ENCODE measurements at places on chromosomes 12 and 14.

- DNase-seq, result no peak
Observed at GRCh38 chr12:119512772-119513497, 80.6 kb upstream of the TMEM233 start.

GRCh38 chr12:106551410-106551809 lies 31.4 kb upstream of the RFX4 start:
- no peak for DNase-seq

DNA sequence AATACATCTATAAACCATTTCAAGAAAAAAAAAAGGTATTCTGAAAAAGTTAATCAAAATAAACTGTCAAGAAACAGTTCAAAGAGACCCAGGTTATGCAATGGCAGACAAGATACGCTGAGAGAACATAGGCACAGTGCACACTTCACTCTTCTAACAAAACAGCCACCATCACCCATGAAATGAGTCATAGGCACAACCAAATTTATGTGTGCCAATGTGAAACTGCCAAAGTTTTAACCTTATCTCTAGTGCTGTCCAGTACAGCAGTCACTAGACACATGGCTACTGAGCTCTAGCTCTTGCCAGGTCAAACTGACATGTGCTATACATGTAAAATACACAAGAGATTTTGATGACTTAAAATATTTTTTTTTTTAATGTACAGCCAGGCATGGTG lies 1.4 kb downstream of the CEP128 start:
- DNase-seq, result no peak

- no peak for DNase-seq
Observed at GRCh38 chr12:30457621-30458289, 237.9 kb downstream of the IPO8 start.

DNA sequence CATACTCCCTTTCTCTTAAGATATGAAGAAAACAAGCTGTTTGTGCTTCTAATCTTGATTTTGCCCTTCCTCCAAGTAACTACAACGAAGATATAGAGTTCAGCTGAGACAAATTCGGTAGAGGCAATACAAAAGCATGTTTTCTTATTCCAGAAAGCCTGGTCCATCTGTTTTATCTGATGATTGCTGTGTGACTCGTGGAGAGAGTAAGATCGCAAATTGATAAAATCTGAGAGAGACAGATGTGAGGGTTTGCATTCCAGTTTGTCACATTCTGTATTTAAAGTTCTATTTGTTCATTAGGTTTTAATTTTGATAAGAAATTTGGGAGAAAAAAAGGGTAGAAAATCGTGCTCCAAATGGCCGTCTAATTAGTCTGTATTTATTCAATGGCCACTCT lies 192.1 kb downstream of the CPNE8 start:
- DNase-seq, result no peak

DNA sequence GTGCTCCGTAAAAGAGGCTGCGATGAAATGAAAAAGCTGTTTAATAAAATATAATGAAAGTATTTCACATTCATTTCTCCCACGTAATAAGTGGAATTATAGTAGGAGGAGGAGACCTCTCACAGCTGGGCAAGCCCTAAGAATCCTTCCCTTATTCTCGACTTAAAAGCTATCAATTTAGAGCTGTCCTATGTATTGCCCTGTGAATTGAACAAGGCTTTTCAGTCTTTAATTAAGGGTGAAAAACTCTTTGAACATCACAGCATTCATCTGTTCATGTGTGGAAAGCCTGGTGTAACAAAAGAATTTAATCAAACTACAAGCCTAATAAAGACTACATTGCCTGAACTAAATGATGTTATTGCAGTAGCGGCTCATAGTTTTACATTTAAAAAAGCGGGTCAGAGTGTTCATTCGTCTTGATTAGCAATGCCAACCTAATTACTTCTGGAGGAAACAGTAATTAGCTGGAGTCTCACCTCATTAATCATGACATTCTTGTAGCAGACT lies 142.0 kb downstream of the ETNK1 start:
- no peak for DNase-seq

- DNase-seq, result no peak
Observed at GRCh38 chr12:113174461-113175384, 10.6 kb downstream of the DDX54 start.

DNA sequence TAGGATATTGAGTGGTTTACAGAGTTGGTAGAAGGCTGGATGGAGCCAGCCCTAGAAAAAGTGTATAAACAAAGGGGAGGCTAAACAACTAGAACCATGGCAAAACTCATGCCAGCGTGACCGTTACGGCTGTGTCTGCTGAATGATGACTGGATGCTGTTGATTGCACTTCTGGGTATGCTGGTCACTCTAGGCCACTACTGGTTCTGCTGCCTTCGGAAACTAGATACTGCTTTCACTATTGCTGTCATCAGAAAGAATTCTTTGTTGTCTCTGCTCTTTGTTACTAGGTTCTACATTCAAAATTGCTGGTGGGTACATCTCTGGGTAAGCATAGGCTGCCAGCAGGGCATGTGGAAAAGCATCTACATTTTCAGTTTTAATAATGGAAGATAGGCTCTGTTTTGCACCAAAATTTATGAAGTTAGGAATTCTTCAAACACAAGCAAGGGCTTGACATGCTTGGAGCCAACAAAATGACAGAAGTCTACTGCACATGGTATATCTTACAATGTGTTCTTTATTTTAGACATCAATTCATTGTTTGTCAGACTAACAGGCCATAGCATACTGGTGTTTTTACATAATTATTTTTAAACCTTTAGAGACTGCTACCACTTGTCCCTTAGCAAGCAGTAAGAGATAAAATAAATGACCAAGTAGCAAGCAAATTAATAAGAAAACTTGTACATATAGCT lies 15.4 kb downstream of the MON2 start:
- no peak for DNase-seq

GRCh38 chr12:5148880-5149279 lies 105.2 kb downstream of the KCNA5 start:
- no peak for DNase-seq

DNA sequence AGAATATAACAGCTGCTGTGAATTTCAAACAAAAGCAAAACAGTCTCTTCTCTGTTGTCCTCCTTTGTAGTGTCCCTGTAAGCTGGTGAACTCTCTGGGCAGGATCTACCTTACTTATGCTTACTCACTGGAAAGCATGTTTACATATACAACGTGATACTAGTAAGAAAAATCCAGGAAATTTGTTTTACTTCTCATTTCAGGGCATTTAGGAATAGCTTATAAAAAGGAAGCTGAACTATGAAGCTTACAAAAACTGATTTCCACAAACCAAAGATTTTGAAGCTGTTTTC lies 311.0 kb downstream of the NOVA1 start:
- no peak for DNase-seq

DNA sequence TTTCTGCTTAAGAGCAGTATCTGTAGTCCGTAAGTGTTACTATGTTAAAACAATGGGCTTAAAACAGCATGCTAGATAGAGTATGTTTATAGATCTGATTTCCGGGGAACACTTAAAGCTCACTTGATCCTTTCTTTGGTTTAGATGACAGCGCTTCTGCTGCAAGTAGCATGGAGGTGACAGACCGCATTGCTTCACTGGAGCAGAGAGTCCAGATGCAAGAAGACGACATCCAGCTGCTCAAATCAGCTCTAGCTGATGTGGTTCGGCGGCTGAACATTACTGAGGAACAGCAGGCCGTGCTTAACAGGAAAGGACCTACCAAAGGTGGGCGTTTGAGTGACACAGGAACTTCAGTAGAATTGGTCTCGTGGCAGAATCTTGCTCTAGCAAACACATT lies 57.5 kb downstream of the EML1 start:
- no peak for DNase-seq

- no peak for DNase-seq
Observed at GRCh38 chr12:32179011-32179395, 72.4 kb downstream of the BICD1 start.

DNA sequence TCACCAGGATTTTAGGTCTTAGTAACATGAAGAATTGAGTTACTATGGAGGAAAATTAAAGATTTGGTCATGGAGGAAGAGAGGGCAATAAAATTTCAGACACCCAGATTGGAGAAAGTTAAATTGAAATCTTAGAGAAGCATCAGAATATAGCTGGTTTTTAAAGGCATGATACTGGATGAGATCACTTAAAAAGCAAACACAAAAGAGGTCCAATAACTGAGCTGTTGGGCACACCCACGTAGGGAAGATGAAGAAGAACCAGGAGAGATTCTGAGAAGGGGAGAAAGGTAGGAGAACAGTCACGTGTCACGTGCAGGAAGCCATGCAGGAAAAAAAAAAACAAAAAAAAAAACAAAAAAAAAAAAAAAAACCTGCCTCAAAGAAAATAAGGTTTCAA lies 18.8 kb downstream of the CAPS2 start:
- no peak for DNase-seq

DNA sequence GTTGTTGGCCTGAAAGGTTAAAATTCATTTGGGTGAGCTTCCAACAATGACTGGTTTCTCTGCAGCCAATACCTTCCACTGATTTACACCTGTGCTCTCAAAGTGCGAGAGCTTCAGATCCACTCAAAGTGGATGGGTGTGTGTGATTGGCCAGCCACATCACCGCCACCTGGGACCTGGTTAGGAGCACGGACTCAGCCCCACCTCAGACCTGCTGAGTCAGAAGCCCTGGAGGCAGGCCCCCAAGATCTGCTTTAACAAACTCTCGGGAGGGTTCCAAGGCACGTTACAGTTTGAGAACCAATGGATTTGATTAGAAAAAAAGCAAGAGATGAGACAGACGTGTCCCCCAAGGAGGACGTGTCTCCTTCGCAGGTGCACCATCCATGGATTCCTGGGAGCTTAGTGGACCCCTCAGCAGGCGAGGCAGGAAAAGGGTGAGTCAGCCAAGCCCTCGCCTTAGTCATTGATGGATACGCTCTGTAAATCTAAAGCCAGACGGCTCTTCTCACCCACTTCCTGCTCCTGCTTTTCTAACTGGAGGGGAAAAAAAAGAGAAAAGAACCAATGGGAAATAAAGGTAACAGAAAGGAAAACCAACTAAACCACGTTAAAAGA lies 24.5 kb downstream of the FZD10 start:
- DNase-seq, result no peak

DNA sequence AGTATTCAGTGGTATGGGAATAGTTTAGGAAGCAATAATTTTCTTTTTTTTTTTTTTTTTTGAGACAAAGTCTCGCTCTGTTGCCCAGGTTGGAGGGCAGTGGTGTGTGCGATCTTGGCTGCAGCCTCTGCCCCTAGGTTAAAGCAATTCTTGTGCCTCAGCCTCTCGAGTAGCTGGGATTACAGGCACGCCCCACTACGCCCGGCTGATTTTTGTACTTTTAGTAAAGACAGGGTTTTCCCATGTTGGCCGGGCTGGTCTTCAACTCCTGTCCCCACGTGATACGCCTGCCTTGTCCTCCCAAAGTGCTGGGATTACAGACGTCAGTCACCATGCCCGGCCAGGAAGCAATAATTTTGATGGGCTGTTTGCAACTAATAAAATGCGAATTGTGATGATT lies 62.1 kb downstream of the ATG14 start:
- no peak for DNase-seq

GRCh38 chr12:132268674-132269073 lies 60.7 kb downstream of the GALNT9 start:
- no peak for DNase-seq

DNA sequence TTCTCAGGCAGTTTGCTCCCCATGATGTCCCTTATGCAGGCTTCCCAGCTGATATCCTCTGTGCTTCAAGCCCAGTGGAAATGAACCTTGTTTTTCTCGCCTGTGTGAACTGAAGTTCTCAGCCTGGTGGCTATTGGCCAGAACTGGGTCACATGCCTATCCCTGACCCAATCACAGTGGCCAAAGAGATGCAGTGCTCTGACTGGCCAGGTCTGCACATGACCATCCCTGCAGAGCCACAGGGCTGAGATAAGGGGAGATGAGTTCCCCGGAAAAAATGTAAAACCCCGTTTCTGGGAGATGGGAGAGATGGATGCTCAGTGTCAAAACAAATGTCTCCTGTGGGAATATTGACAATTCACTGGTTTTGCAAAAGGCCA lies 34.7 kb upstream of the FZD10 start:
- DNase-seq, result no peak

GRCh38 chr12:57240926-57241401 lies 10.0 kb downstream of the STAC3 start:
- DNase-seq, result no peak

DNA sequence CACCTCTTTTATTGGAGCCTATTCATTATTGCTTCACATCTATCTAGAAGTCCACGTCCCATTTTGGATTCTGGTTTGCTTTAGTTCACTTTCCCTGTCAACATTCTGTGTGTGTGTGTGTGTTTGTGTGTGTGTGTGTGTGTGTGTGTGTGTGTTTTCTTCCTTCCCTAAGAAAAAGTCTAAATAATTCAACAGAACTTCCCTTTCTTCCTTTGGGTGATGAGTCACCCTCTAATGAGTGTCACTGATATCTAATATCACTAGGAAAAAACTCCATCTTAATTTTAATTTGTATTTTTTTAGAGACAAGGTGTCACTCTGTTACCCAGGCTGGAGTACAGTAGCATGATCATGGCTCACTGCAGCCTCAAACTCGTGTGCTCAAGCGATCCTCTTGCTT lies 234.2 kb downstream of the TTC8 start:
- DNase-seq, result no peak

- DNase-seq, result no peak
Observed at GRCh38 chr14:68596701-68597100, 196.2 kb downstream of the ZFP36L1 start.

DNA sequence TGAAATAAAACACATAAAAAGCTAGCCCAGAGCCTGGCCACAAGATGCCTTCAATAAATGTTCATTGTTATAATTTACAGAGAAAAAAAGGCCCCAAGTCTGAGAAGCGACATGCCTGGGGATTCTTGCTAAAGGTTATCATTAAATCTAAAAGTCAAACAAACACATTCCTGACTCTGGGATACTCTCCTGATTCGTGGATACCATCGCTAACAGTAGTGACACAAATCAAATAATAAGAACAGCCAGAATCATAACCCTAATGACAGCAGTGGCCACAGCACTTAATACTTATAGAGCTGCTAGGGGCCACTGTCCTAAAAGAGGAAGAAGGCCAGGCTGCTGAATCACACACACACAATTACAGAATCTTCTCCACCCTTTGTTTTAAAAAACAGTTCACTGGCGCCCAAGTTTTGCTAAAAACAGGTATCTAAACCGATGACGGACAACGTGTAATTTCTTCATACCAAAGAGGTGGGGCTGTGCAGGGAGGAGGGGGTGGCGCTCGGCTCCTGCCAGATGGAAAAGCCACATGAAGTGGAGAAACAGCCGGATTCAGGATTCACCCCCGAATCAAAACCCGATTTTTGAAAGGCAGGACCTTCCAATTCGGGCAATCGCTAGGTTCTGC lies 1.2 kb downstream of the CLIP1 start:
- no peak for DNase-seq
